Pons (tissue), 1 donor: ENCODE measurements at places on chromosomes 13 and 19.

- DNase-seq: no peak
Observed at GRCh38 chr13:74389056-74389455, 254.9 kb upstream of the KLF12 start.

DNA sequence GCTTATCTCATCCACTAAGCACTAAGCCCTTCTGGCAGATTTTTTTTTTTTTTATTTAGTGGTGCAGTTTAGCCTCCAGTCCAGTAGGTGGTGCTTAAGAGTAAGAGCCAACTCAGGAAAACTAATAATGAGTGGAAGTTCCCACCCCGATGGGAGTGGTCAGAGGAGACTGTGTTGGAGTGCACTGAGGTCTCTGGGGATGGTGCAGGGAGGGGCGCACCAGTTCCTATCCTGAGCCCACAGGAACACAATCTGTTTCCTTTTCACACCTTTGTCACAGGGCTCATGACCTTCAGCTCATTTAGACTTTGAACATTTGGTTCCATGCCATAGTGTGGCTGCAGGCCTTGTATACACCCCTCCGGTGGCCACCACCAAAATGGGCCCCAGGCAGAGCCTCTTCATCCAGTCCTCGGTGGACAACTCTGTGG, 367.4 kb downstream of the SPRY2 start:
- no peak for DNase-seq

DNA sequence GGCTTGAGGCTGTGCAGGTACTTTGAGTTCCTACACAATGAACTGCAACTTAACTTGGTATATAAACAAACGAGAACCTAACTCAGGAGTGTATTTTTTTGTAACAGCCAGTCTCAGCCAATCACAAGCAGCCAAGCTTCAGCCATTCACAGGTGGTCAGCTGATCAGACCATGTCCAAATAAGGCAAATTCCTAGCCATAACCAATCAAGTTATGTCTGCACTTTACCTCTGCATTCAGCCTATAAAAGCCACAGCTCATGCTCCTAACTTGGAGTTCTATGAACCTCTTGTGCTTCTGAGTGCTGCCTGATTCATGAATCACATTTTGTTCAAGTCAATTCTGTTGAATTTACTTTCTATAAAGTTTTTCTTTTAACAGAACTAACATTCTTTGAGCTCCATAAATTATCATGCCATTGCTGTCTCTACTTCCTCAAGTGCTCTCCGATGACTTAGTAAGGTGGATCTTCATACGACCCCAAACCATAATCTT, 16.8 kb upstream of the MEDAG start:
- DNase-seq: no peak

- DNase-seq: no peak
Observed at GRCh38 chr19:18859676-18860301, 28.0 kb downstream of the UPF1 start.

DNA sequence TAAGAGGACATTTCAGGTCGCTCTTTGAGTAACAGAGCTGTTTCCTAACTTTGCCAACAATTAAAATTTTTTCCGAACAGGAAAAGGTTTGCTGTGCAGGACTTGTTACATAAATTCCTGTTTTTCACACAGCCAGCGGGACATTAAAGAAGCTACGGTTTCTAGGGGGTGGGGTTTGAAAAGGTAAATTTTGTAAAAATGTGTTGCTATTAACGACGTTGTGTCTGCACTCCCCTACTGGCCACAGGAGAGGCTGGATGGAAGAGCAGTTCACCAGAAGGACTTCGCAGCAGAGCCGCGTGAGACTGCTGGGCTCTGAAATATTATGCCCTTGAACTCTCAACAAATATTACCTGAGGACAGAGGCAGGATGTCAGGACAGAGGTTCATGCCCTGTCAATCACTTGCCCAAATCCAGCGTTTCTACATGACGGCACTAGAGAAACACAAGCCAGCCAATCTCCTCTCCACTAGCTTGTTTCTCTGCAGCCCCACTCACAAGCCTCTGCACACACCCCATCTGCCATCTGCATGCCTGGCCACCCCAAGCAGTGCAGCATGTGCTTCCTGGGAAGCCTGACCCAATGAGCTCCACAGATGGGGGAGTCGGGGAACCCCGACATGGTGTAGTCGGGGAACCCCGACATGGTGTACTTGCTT, 102.0 kb downstream of the FOXO1 start:
- no peak for DNase-seq

GRCh38 chr13:113953561-113953960, 20.3 kb downstream of the C13orf46 start:
- no peak for DNase-seq

DNA sequence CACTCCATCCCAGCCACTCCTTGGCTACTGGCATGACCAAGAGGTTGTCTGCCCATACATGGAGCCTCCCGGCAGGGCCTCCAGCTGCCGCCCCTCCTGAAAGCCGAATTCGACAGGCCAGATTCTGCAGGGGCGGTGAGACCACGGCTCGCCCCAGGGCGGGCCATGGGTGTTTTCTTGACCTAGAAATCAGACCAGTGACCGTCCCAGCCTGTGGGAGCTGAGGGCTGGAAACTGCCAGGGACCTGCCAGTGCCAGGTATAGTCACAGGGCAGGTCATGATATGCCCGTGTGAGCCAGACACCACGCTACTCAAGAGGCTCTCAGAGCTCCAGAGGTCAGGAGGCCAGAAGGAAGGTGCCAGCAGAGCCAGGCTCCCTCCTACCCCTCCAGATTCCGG, 16.8 kb downstream of the DAPK3 start:
- DNase-seq: no peak

GRCh38 chr19:21092109-21092508, 10.1 kb downstream of the ZNF714 start:
- no peak for DNase-seq

- no peak for DNase-seq
Observed at GRCh38 chr13:110576070-110576394, 14.5 kb upstream of the RAB20 start.

GRCh38 chr19:54339646-54340358, 840 bp upstream of the LILRA4 start:
- DNase-seq: peak; percentile 61

GRCh38 chr13:88071371-88071770, 400.2 kb downstream of the SLITRK5 start:
- DNase-seq: no peak

- no peak for DNase-seq
Observed at GRCh38 chr13:101712026-101712348, 259.5 kb downstream of the ITGBL1 start.

GRCh38 chr13:51845574-51846318, 769 bp upstream of the TMEM272 start:
- DNase-seq: no peak

DNA sequence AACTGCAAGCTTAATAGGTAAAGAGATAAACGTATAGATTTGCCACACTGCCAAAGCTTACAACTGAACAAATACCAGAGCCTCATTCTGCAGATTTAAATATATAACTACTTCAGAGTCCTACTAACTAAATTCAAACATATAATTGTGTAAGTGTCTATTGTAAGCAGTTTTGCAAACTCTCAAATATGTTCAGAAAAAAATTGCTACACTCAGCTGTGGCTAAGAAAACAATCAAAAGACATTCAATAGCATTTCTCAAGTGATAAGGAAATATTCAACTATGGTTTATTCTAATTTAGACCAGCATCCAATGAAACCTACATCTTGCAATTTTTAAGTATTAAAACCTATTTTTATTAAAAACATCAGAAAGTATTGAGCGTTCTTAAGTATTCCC, 202.4 kb downstream of the KCTD12 start:
- DNase-seq: no peak

- no peak for DNase-seq
Observed at GRCh38 chr19:14432791-14433553, at the start of gene PKN1. TSS of gene PKN1 (plus strand) at chr19:14433306. CDS start at chr19:14433522, 216 bp downstream.

GRCh38 chr19:7856679-7857663, 17.2 kb downstream of the PRR36 start:
- DNase-seq: no peak

GRCh38 chr19:41882568-41883462, at the start of gene ARHGEF1:
TSS of gene ARHGEF1 (plus strand) at chr19:41883184. CDS start at chr19:41888083, 4,899 bp downstream.
- no peak for DNase-seq

GRCh38 chr13:28615916-28616446, 42.9 kb upstream of the POMP start:
- DNase-seq: no peak

DNA sequence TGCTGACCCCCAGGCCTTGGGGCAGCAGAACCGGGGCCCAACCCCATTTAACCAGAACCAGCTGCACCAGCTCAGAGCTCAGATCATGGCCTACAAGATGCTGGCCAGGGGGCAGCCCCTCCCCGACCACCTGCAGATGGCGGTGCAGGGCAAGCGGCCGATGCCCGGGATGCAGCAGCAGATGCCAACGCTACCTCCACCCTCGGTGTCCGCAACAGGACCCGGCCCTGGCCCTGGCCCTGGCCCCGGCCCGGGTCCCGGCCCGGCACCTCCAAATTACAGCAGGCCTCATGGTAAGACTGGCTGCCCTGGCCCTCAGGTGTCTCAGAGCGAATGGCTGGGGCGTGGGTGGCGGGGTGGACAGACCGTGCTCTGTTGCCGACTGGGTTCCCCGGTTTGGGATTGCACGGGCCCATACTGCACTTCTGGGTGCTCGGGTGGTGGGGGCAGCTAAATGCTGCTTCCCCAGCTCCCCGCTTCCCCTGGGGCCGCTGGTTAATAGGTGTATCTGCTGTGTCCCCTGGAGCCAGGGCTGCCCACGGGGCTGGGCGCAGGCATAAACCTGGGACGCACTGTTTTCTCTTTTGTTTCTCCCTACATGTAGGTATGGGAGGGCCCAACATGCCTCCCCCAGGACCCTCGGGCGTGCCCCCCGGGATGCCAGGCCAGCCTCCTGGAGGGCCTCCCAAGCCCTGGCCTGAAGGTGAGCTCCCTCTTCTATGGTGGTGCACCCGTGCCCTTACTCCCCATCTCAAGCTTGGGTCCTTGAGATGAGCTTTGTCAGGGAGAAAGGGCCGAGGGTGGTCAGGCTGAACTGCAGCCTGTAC, 25.7 kb downstream of the SMARCA4 start:
- no peak for DNase-seq

GRCh38 chr13:91145571-91146205, 201.8 kb upstream of the MIR17HG start:
- DNase-seq: no peak

- no peak for DNase-seq
Observed at GRCh38 chr19:48174445-48175030, 4.1 kb downstream of the ZSWIM9 start.

- peak; percentile 37 for DNase-seq
Observed at GRCh38 chr19:41746593-41747227, 8.6 kb upstream of the CEACAM6 start.

DNA sequence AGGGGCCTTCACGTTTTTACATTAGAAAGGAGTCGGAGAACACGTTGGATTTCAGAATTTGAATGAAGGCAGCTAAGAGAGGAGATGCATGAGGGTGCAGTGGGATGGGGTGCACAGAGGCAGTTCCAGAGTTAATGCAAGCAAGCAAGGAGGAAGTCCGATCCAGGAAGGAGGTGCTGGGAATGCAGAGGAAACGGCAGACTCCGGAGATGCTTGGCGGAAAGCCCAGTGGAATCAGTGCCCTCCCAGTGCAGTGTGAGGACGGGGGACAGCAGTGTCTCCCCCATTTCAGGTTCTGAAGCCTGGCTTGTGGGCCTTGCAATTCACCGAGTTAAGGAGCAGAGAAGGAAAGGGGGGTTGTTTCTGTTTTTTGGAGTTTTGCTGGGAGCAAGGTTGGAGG, 100.4 kb downstream of the COL4A2 start:
- DNase-seq: no peak

DNA sequence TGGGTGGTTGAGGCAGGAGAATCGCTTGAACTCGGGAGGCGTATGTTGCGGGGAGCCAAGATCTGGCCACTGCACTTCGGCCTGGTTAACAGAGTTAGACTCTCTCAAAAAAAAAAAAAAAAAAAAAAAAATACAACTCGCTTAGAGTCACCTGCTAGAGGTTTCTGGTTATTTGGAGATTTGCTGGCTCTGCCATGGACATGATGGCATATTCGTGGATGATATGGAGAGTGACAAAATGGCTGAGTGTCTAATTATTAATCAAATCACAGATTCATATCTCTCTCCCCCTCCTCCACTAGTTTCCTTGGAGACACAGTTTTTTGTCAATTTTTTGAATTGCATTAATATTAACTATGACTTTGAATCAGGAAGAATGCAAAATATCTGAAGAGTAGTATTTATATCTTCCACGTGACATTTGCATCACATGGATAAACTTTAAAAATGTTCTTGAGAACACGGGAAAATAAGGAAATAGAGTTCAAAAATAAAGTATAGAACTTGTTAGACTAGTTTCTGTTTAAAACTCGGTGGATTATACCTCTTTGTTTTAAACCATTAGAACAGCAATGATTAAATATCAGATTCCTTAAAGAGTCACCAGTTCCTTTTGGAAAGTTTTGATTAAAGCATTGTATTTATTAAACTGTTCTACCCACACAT, 47.8 kb downstream of the KLF5 start:
- DNase-seq: no peak

DNA sequence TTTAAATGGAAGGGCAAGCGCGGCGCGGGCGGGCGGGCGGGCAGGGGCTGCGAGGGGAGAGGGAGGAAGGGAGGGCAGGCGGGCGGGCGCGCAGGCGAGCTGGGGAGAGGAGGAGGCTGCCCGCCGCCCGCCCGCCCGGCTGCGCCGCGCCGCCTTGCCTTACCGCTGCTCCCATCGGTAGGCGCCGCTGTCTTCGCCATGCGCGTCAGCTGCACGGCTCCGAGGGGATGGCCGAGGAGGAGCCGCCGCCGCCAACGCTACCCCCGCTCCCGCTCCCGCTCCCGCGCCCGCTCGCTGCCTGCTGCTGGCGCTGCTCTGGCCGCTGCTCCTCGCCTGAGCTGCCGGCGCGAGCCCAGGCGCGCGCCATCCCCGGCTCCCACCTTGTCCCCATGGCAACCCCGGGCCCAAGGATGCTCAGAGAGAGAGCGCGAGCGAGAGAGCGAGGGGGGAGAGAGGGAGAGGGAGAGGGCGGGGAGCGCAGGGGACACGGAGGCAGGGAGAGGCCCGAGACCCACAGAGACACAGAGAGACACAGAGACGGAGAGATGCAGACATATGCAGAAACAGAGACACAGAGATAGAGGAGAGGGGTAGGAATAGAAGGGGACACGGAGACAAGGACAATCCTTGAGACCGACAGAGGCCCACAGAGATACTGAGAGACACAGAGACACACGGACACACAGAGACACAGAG, 40.3 kb downstream of the DEDD2 start:
- DNase-seq: peak; percentile 29

GRCh38 chr19:2446381-2446780, 10.4 kb downstream of the LMNB2 start:
- no peak for DNase-seq

DNA sequence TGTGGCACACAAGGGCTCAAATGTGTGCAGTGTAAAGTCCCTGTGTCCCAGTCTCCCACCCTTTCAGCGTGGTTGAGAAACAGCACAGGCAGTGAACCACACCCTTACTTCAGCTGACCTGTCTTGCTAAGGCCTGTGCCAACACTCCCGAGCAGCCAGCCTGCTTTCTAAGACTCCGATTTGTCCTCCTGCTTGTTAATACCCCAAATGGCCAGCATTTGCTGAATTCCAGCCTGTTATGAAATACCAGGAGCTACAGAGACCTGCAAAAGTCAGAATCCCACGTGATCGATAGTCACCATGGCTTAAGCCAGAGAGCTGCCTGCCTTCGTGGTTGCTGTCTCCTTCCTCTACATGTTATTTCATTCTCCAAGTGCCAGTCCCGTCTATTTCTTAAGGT, 200.5 kb downstream of the FGF9 start:
- DNase-seq: no peak
